ENCODE measurements at places on chromosomes 13 and 19.

GRCh38 chr13:60275208-60275607 lies 111.5 kb upstream of the DIAPH3 start:
- no peak for DNase-seq

- no peak for DNase-seq
These were observed 134.0 kb downstream of the KCNRG start for GRCh38 chr13:50149214-50149613.

GRCh38 chr13:37274569-37275497 lies 169.4 kb upstream of the CSNK1A1L start:
- no peak for DNase-seq

GRCh38 chr19:16400911-16401591 lies 70.7 kb downstream of the EPS15L1 start:
- no peak for DNase-seq

- DNase-seq: no peak
These were observed 208.0 kb downstream of the SPRY2 start for GRCh38 chr13:80132741-80133601.

GRCh38 chr13:29577136-29578051 lies 18.1 kb downstream of the SLC7A1 start:
- no peak for DNase-seq
